T-helper 22 cell (primary cell): ENCODE measurements at places on chromosomes 6 and 20.

GRCh38 chr6:87946669-87947068 is 101.0 kb upstream of the SPACA1 start:
- DNase-seq, result no peak

GRCh38 chr6:109491207-109491938 is 8.4 kb upstream of the ZBTB24 start:
- DNase-seq, result no peak

DNA sequence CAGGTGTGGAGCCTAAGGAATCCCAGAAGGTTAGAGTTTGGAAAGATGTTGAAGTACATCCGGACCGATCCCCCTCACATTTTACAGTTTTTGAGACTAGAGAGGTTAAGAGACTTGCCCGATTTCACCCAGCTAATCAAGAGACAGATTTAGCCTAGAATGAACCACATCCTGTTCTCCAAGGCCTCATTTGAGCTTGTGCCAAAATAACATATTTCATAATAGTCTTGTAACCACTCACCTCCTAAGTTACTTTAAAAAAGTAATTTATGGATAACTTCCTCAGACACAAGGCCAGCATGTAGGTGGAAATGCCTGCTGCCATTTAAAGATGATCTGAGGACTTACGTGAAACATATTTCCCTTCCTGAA is 39.8 kb upstream of the ARHGAP18 start:
- DNase-seq, result no peak

- no peak for DNase-seq
Measured at GRCh38 chr6:151247490-151247889, 7.7 kb downstream of the AKAP12 start.

DNA sequence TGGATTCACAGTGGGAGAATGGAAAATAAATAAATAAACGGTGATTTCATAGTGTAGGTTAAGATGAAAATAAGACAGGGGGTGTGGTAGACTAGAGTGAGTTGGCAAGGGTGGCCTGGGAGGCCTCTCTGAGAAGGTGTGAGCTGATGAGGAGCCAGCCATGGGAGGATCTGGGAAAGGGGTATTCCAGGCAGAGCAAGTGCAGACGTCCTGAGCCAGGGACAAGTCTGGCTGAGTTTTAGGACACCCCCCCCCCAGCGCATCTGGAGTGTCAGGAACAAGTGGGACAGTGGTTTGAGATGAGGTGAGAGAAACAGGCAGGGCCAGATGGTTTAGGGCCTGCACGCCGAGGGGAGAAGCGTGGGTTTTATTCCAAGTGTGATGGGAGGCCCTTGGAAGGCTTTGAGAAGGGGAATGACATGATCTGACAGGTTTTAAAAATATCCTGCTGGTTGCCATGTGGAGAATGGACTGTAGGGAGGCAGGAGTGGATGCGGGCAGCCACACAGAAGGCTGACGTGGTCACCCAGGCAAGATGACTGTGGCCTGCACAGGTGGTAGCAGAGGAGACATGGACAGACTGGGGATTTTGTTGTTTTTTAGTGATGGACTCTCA is 21.1 kb upstream of the CCM2L start:
- DNase-seq, result no peak
